Activated gamma-delta T cell treated with Interleukin-2 at 50 U/mL for 16 hours (primary cell): ENCODE measurements at places on chromosomes 16 and 17.

- no peak for DNase-seq
Measured at GRCh38 chr17:56918916-56919315, 5.1 kb upstream of the TRIM25 start.

GRCh38 chr17:29162909-29163341 lies 17.3 kb downstream of the MYO18A start:
- DNase-seq, result no peak

- DNase-seq, result no peak
Measured at GRCh38 chr17:14749269-14749668, 448.4 kb downstream of the HS3ST3B1 start.

DNA sequence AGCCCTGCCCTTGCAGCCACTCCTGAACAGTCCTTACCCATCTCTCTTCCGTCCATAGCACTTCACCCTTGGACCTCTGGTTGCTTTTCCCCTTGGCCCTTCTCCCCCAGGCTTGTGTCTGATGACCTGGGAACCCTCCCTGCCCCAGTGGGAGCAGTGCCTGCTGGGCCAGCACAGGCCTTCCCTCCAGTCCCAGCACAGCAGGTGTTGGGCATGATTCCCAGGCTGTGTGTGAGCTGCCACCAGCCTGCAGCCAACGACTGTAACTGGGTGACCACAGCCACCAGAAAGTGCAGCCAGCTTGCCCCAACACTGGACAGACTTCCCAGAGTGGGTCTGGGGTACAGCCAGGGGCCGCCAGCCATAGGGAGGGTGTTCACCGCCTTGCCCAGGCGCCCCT lies 30.0 kb downstream of the CRAMP1 start:
- DNase-seq, result no peak

GRCh38 chr17:81084680-81085419 lies 49.9 kb downstream of the BAIAP2 start:
- DNase-seq, result no peak

- no peak for DNase-seq
Measured at GRCh38 chr17:60579090-60579489, 20.9 kb upstream of the PPM1D start.

GRCh38 chr17:43774304-43775250 lies 4.2 kb downstream of the DUSP3 start:
- no peak for DNase-seq

GRCh38 chr17:37082311-37082860 lies 133.6 kb downstream of the AATF start:
- no peak for DNase-seq

GRCh38 chr16:88606148-88606757 lies 32.1 kb upstream of the IL17C start:
- DNase-seq, result no peak

- no peak for DNase-seq
Measured at GRCh38 chr17:62121025-62121730, 56.1 kb upstream of the MED13 start.

DNA sequence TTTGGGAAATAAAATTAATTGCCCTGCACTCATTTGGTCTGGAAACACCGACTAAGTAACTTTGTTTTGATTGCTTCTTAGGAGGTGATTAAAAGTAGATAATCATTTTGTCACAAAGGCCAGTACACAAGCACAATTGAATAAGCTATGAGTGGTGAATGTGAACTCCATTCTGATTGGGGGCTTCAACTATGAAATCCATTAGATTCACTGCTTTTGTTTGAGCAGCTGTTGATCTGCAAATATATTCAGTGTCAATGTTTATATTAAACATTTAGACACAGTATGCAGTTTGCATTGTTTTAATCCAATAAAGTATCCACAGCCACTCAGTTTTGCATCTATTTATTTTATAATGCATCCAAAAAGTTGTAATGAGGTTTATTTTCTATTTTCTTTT lies 817.5 kb downstream of the CDH11 start:
- DNase-seq, result no peak
